ENCODE measurements at places on chromosomes 2 and 18.

GRCh38 chr2:128632501-128632800 lies 313.8 kb upstream of the HS6ST1 start:
- no peak for DNase-seq

DNA sequence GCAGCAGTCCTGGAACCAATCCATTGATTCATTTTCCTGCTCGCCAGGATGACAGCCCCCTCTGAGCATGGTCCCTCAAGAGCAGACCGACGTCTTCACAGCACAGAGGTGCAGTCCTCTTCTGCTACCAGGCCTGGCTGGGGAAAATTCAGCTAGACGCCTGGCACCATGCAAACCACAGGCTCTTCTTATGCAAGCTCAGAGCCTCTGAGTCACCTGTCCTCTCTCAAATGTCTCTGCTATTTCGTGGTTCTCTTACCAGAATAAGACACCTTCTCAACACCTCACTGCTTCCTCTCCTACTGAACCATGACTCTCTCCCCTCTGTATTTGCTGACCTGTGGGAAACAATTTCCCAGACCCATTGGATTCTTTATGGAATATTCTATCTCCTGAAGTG lies 79.8 kb upstream of the CYRIA start:
- DNase-seq: no peak

DNA sequence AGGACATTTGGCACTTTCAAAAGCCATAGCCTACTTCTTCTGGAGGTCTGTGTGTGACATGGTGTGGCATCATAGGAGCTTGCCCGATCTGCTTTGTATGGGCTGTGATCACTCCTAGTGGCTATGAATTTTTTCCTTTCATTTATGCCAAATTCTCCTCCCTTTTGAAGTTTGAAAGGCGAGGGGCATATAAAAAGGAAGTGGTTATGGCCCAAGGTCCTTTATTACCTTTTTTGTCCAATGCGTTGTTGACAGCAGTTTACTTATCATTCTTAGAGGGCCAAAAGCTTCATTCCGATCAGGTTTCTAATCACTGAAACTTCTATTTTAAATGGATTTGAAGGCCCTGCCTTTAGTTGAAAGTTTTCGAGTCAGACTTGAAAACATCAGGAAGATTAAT lies 224.3 kb upstream of the FOSL2 start:
- DNase-seq: no peak

GRCh38 chr2:19230626-19231025 lies 127.8 kb downstream of the OSR1 start:
- no peak for DNase-seq

DNA sequence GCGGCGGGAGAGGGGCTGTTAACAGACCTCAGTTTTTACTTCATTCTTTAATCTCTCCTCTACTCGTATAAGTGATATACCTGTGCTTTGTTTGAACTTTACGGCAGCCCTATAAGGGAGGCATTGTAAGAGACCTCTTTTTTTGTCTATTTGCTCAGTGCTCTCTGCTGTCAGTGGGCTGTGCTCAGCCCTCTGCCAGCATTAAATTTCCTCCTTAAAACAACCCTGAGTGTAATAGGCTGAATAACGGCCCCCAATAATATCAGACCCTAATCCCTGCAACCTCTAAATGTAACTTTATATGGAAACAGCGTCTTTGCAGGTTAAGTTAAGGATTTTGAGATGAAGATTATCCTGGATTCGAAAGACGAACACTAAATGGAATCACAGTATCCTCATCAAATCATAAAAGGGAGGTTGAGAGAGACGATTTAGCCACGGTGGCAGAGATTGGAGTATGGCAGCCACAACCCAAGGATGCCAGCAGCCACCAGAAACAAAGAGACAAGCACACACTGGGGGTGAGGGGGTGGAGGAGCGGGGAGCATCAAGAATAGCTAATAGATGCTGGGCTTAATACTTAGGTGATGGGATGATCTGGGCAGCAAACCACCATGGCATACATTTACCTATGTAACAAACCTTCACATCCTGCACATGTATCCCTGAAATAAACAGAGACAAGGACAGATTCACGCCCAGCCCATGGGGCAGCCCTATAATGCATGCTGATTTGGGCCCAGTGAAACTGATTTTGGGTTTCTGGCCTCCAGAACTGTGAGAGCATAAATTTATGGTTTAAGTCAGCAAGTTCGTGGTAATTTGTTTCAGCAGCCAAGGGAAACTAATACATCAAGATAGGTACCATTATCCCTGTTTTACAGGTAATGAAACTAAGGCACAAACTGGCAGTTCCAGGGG lies 894 bp upstream of the FARSB start:
- DNase-seq: no peak

GRCh38 chr2:163157411-163157810 lies 318.8 kb upstream of the KCNH7 start:
- no peak for DNase-seq

DNA sequence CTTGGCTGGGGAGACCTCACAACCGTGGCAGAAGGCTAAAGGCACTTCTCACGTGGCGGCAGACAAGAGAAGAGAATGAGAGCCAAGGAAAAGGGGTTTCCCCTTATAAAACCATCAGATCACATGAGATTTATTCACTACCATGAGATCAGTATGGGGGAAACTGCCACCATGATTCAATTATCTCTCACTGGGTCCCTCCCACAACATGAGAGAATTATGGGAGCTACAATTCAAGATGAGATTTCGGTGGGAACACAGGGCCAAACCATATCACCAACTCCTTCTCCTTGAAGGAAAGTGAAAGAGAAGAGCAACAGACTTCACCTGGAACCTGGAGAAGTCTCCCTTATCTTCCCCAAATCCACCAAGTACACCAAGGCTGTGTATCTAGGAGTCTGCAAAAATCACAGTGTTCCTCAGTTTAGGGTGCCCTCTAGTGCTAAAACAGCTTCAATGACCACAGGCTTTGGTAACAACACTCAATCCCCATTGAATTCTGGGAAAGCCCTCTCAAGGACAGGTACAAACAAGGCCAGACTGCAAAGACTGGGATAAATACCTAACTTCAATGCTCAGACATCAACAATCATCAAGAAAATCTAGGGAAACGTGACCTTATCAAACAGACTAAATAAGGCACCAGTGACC lies 148.8 kb upstream of the SRD5A2 start:
- no peak for DNase-seq

DNA sequence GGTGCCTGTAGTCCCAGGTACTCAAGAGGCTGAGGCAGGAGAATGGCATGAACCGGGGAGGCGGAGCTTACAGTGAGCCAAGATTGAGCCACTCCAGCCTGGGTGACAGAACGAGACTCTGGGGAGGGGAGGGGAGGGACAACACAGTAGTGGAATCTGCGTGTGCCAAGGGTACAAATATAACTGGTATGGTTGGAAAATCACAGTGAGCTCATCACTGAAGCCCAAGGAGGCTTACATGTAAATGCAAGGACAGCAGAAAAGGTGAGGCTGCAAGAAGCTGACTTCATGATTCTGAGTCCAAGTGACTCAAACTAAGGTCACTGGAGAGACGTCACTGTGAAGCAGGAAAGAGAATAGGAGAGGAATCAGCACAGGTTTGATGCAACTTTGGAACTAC lies 9.2 kb downstream of the SEPTIN10 start:
- DNase-seq: no peak

DNA sequence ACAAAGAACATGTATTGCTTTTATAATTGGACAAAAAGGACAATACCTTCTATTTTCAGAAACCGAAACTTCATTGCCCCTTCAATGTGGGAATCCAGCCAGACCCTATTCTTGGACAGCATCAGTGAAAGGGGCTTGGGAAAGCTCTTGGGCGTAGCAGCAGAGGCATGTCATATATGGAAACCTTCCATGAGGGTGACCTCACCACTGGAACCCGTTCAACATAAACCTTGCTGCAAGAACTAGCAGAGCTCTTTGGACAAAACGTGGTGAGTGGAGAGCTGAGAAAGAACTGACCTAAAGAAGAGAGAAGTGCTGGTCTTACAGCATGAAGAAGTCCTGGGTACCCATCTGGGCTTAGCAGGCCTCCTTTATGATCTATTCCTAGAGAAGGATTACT lies 22.7 kb upstream of the ACTG2 start:
- no peak for DNase-seq

DNA sequence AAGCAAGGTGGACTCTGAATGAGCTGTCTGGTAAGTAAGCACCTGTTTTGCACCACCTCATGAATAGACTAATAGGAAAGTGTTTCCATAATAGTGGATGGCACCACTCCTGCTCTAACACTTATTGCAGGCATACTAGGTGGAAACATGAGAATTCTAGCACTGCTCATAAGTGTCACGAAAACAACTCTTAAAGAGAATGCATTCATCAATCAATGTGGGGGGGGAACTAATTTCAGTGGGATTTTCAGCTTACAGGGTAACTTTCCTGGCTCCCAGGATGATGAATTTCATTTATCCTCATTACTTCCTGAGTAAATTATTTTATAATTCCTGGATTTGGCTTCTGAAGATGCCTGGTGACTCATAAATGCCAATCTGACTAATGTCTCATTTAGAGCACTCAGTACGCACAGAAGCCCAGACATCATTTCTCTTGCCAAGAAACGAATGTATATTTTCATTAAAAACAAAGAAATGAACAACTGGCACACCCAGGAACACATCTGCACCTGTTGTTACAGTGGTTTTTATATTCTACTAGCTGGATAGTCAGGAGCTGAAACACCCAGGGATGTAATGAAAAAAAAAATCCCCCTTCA lies 129.6 kb downstream of the PID1 start:
- no peak for DNase-seq

GRCh38 chr2:145811276-145812164 lies 1291.6 kb upstream of the ZEB2 start:
- DNase-seq: no peak

- DNase-seq: no peak
These were observed 8.4 kb upstream of the SP9 start for GRCh38 chr2:174326161-174327020.

DNA sequence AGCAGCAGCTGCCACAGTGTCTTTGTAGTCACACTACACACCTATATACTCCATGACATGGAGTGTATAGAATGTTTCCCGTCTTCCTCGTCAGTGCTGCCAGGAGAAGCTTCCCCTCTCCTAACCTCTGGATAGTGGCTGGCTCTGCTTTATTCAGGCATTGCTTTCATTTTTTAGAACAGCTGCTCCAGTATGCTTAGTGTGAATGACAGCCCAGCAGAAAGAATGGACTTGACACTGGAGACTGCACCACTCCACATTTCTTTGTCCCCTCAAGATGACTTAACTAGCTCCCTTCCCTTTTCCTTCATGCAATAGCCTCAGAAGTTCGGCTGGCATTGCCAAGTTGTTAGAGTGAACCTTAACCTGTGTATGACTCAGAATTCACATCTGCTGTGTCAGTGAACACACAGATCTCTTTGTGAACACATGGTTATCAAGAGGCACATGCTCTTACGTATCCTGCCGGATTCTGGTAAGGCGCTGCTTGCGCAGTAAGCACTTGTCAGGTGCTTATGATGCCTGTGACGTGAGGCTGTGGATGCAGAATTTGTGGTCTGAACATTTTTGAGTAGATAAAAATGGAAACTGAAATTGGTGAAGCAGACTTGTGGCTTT lies 73.9 kb downstream of the NEDD4L start:
- DNase-seq: no peak

- DNase-seq: no peak
These were observed 72.1 kb upstream of the RGPD5 start for GRCh38 chr2:109722026-109722425.

DNA sequence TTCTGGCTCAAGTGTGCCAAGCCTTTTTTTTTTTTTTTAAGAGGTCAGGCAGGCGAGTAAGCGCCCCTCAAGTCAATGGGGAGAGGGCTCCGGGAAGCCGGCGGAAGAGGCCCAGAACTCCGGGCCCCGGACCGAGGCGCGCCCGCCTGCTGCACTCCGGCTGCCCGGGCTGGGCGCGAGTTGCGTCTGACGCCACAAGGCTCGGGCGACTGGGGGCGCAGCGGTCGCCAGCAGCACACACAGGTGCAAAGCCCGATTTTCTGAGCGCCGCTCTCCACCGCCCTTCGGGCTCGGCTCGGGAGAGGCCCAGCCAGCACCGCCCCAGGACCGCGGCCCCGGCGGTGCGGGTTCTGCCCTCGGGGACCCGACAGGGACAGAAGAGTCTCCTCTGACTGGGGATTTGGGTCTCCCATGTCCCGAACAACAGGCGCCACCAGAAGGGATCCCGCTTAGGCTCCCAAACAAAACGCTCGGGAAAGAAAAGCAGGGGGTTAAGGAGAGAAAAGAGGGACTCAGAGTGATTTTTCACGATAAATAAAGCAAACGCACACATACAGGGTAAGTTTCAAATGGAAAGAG lies 787 bp downstream of the ERBB4 start:
- DNase-seq: no peak

GRCh38 chr2:28004086-28004485 lies 113.6 kb downstream of the BABAM2 start:
- DNase-seq: no peak

DNA sequence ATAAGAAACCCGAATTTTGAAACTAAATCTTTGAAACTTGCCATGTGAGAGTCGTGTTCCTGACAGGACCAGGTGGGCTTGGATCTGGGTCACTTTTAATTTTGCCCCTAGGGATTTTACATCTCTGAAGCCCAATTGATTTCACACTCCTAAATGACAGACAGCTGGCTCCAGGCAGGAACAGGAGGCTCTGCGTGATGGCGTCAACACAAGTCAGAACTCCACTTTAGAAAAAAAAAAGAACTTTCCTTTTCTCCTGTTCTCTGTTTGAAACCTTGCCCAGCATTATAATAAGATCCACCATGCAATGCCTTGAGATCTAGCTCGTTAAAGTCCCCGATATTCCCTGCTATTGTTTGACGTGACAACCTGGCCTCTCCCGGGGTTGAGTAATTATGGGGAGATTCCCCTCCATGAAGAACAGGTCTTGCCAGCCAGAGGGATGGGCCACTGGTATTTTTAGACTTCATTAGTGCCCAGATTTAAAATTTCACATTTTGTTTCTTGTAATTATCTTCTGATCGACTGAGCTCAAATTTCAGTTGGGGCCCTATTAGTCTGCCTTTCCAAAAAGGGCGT lies 260.3 kb downstream of the KLHL29 start:
- DNase-seq: no peak

- no peak for DNase-seq
These were observed 9.9 kb upstream of the GYPC start for GRCh38 chr2:126646026-126646425.

- no peak for DNase-seq
These were observed 272.9 kb downstream of the PAX3 start for GRCh38 chr2:222025881-222026271.

DNA sequence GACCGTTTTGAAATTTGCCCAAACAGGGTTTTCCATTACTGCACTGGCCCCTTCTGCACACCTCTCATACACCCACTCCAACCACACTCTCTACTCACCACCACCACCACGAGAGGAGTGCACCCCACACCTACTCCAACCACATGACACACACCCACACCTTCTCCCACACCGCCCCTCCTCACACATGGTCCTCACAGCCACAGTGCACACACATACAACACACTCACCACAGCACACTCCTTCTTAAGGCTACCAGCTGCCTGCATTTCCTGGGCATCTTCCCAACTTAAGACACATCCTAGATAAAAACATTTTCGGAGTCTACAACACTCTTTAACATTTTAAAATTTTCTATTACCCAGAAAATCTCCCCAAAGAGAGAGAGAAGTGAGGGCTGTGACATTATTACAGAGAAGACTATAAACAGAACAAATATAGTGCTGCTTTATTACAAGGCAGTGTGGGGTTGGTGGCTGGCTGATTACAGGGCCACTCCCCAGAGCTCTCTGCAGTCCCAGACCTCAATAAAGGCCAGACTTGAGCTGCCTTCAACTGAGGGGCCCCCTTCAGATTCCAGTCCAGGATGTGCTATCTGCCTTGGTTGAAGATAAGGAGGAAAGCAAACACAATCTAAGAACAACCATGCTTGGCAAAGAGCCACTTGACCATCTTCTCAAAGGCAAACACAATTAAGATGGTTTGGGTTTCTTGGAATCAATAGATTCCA lies 36.1 kb downstream of the NHEJ1 start:
- DNase-seq: no peak

GRCh38 chr2:233329489-233330135 lies 22.0 kb downstream of the SAG start:
- no peak for DNase-seq

All from stimulated activated CD4-positive, alpha-beta T cell treated with anti-CD3 and anti-CD28 coated beads, Interleukin-1b, Interleukin-23, amount 100 ng/mL, for 1 hour (primary cell).